Kidney capillary endothelial cell (primary cell): ENCODE measurements at places on chromosomes 1 and 21.

DNA sequence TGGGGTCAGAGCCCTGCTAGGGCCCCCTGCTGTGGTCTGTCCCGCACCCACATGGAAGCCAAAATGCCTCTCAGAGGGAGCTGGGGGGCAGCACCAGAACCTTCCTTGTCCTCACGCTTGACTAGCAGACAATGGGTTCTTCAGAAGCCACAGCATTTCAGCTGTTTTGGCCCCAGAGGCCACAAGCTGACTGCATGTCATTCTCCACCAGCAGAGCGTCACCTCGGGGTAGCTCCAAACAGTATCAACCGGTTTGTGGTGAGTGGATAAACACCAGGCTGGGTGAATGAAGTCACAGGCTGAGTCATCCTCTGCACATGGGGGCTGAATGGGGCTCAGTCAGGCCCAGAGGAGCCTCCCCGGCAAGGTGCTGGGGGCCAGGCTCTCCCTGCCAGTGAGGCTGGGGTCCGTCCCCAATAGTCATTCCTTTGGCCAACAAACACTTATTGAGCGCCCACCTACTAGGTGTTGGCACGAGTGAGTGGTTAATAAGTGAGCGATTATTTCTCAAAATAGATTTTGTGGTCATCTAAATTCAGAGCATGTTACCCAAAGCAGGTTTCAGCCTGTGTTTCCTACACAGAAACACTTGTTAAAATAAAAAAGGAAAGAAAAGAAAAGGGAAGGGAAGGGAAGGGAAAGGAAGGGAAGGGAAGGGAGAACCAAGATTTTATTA, 9.1 kb downstream of the OLIG1 start:
- no peak for DNase-seq

DNA sequence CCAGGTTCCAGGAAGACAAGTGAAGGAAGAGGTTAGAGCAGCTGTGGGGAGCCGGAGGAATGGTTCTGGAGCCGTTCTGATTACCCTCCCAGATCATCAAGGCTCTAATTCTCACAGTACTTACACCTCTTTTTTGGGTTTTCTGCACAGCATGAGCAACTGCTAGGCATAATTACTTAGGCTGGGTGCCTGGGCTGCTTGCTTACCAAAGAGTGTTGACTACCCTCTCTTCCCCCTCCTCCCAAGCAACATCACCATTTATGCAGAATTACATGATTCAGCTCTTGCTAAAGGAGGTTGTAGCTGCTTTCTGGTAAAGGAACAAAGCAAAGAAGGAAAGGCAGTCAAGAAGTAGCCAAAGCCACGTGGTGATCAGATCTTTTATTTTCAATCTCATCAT, 397.2 kb downstream of the KCNH1 start:
- no peak for DNase-seq

DNA sequence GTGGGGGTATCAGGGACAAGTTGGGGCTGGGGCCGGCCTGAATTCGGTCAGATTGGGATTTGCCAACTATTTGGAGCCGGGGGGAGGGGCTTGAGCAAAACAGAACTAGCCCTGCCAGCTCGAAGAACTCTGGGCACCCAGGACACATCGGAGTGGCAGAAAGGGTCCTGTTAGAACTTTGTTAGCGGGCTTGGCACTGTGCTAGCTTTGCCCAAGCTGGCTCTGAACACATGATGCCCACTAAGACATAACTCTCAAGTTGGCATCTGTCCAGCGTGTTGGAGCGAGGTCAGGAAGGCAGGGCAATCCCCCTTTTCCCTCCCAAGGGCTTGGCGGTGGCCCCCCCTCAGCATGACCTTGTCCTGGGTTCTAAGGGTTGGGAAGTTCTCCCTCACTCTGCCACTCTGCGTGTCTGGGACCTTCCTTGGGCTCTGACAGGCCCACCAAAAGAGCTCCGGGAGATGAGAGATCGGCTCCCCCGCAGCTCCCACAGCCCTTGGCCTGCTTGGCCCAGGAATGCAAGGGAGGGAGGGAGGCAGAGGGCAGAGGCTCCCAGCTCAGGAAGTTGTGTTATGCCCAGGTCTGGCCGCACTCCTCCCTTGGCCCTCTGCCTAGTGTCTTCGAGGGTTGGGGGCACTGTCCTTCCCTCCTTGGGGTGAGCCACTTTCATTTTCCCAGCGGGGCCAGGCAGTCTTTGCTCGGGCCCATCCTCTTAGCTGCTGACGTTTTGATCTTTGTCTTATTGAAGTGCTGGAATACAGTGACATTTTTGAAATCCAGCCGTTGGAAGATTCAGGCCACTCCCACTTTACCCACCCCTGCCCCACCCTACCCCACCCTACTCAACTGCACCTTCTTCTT, 1.2 kb downstream of the LMNA start:
- DNase-seq = no peak

- no peak for DNase-seq
Observed at GRCh38 chr1:32001863-32002262, 11.8 kb upstream of the KHDRBS1 start.

- DNase-seq = no peak
Observed at GRCh38 chr1:209875515-209875914, 47.7 kb downstream of the UTP25 start.

DNA sequence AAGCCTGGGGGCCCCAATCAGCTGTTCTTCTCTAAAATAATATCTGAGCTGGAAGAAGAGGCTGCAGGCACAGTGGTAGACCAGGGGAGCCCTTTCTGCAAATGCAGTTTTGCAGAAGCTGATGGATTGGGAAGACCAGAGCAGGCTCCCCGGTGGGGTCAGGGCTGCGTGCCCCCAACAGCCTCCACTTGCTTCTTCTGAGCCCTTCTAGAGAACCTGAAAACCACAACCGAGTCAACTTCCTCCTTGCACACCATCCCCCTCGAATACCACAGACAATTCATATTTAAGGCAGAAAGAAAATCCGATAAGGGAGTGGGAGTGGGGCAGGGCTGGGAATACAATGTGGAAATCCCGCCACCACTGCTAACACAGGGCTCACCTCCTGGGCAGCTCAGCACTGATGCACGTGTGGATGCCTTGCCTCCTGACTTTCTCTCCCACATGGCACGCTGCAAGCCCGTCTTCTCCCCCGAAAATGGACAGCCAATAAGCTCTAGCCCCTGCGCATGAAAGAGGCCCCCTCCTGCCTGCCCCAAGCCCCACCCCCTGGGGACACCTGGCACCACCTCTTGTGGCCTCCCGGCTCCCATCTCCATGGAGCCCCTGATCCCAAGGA, 25.4 kb upstream of the ALDH4A1 start:
- no peak for DNase-seq
